ENCODE measurements at places on chromosomes 5 and 9.

DNA sequence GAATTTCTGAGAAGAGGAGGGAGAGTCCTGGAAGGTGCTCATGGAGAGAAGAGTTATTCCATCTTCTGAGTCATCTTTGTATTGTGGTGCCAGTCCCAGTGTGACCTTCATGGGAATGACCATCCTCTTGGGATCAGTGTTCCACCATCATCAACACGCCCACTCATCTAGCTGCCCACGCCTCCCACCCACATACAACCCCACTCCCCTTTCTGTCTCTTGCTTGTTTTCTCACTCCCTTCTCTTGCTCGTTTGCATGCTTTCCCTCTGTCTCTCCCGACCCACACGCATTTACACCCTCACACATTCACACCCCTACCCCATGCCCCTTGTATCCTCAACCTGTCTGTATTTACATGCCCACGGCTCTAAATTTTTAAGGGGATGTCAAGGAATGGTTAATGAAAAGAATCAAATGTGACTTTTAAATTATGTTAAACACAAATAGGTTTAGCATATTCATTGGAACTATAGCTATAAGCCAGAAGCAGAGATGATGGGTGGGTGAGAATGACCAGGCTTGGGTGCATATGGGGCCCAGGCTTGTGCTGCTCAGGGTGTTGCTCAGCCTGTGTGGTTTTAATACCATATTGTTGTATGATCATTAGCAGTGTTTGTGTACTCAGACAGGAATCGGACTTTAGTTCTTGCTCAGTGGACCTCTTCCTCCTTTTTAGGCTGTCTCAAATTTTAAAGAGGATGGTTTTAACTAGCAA, 160.4 kb downstream of the ARHGAP26 start:
- no peak for DNase-seq

DNA sequence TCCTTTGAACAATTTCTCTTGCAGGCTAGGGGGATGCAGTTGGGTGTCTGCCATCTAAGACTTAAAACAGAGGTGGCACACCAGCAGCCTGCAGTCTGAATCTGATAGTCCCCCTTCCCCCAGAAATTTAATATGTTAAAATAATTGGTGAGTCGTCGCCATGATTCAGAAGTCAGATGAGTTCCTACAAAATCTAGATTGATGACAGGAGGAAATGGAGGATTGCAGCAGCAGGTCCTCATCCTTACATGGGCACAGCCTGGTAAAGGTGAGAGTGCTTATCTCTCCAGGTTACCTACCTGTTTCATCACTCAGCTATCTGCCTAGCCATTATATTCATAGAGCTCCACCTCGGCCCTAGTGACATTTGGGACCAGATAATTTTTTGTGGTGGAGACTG, 112.3 kb downstream of the PCSK1 start:
- no peak for DNase-seq

DNA sequence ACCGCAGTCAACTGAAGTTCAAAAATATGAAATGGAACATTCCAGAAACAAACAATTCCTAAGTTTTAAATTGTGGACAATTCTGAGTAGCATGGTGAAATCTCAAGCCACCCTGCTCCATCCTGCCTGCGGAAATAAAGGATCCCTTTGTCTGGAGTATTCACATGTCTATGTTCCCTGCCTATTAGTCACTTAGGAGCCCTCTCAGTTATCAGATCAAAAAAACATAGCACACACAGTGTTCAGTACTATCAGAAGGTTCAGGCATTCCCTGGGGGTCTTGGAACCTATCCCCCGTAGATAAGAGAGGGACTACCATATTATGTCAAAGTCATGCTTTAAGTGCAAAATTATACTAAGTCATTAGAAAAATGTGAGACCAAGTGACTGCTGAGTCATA, 300.8 kb downstream of the SEMA5A start:
- DNase-seq, result no peak

DNA sequence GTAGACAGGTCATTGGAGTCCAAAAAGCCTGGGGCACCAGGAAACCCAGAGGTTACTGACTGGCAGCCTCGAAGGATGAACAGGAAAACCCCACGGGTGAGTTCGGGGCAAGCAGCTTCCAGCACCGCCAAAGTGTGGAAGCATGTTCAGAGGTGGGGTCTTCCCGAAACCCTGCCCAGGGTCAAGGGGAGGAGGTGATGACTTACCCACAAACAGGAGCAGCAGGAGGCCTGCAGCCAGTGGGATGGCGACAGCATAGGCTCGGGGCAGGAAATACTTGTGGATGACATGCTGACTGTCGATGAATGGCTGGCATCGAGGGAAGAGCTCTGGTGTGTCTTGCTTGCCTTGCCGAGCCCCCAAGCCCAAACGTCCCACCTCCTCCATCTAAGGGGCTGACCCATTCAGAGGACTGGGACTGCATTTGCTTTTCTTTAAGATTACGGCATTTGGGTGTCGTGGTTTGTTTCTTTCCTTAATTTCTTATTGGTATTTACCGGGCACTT, 1.3 kb downstream of the DPM2 start:
- no peak for DNase-seq

DNA sequence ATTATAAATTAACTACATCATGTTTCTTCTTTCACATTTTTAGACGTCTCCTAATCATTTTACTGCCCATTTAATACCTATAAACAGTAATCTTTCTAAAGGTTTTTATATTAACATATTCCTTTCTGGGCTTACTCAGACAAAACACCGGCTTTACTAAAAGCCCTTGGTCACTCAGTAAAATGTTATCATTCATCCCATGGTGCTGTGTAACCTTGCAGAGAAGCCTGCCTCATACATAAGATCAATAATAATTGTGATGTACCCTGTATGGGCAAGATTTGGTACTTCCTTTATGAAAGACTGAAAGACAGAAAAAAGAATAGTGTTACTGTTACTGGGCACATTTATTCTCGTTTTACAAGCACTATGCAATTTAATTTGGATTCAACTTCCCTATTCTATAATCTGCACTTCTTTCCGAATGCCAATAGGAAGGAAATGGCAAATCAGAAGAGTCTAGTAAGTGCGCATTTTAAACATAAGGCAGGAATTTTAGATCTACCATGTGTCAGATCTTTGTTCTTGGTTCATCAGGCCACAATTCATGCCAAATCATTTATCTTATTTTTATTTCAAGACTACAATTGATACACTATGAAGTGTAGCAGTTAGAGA, 522.2 kb downstream of the CSNK1G3 start:
- DNase-seq, result no peak

GRCh38 chr5:6827526-6828219, 114.4 kb downstream of the TENT4A start:
- no peak for DNase-seq

DNA sequence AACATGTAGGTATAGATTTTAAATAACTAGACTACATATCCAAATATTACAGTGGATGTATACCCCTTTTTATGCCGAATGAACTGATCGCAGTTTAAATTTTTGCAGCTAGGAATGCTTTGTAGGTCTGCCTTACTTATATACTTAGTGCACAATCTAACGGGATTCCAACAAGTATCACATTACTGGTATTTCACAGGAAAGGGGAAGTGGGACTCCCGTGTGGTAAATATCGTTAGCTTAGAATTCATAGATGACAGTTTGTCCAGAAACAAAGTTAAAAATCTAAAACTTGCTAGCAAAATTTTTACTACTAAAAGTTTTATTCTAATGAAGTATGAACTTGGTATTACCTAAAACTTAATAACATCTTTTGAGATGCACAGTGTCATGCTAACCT, 193.5 kb upstream of the TLX3 start:
- DNase-seq, result no peak

DNA sequence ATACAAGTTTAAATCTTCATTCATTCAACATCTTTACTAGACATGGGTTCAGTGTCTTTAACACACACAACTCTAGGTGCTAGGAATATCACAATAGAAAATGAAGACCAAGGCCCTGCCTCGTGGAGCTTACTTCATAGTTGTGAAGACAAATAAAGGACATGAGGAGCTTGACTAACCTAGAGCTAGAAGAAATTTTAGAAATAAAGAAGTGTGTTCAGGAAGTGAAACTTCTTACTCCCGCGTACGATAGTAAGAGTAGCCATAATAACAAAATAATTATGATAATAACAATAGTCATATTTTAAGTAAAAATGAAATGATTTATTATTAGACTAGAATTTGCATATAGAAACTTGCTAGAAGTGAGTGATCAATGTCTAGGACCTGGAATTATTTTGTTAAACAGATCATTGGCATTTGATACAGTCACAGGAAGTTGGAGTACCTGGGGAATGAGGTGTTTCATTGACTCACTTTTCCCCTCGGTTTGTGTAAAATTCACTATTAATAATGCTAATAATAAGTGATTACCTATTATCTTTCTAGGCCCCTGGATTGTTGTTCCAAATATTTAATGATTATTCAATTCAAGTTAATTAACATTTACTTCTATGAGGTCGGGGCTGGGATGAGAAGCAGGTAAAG, 331.3 kb downstream of the NSG2 start:
- no peak for DNase-seq

GRCh38 chr5:63768221-63768620, 194.0 kb downstream of the HTR1A start:
- DNase-seq, result no peak

- peak; percentile 91 for DNase-seq
These were observed at the start of gene FAM193B for GRCh38 chr5:177554474-177555111. Gene FAM193B, minus strand, starts transcription at chr5:177554563. Its CDS starts 105 bp downstream, at chr5:177554458.

DNA sequence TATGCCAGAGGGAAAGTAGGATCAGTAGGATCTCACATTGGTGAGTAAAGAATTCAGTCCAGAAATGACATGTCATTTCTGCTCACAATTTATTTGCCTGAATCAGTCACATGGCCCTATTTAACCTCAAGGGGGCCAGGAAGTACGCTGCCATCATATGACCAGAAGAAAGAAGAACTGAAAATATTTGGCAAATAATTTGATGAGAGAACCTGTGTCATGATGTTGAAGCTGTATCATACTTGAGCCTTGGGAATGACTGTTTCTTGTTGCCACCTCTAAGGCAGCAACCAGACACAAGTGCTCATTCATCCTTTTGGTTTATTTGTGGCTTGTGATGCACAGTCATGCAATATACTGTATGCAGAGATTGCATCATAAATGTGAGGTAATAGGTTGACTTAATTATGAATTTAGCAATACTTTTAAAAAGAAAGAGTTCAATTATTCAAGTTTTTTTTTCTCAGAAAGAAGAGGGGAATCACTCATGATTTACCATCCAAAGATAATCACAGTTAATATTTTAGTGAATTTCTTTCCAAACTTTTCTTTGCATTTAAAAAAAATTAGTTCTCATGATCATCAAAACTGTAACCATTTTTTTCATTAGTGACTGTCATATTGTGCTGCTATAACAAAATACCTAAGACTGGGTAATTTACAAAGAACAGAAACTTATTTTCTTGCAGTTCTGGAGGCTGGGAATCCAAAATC, 8.2 kb upstream of the ZFYVE16 start:
- DNase-seq, result no peak

DNA sequence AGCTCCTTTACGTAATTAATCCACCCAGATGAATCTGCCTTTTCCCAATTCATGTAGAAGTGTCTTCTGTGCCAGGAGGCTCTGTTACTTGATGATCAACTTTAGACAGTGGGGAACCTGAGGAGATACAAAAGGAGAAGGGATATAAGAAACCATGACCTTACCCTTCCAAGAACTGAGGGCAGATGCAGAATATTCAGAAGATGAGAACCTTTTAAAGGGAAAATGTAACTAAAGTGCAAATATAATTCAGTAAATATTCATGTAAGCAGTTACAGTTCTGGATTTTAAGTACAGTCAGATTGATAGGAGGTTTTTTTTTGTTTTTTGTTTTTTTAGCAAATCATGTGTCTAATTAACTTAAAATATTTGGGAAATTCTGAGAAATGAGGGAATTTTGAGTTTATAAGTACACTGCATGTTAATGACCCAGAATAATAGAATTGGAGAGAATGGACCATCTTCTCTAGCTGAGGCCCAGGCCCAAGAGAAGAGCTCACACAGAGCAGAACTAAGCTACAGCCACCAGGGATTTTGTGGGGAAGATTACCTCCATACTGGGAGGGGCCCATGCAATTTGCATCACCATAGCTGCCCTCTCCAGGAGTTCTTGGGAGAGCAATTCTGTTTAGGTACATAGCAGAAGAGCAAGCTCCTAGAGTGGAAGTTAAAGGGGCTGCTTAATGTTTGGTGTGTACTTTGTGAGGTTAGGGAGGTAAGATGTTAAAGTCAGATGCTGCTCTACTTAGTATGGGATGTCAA, 61.5 kb downstream of the SV2C start:
- DNase-seq, result no peak

- DNase-seq, result no peak
These were observed 19.3 kb upstream of the ISCA1 start for GRCh38 chr9:86301686-86302085.

GRCh38 chr9:117116084-117116483, 298.8 kb downstream of the ASTN2 start:
- no peak for DNase-seq

DNA sequence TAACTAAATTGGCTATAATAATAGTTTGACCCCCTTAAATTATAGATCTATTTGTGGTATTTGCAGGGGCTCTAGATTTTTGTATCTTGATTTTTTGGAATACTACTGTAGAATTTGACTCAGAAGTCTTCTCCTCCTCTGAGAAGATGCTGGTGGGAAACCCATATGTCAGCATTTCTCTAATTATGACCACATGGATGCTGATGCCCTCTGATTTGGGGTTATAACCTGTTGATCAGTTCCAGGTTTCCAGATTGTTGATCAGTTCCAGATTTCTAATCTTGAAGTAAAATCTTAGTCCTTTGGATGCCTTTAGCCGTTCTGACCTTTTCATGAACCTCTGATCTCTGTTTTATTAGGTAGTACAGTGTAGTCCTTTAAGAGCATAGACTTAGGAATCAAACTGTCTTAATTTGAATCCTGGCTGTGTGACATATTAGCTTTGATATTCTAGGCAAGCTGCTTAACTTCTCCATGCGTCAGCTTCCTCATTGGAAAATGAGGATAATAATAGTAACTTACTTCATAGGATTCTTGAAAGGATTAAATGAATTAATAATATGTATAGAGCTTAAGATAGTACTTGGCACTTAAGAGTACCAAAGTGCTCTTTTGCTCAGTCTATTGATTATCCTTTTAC, 8.1 kb downstream of the FSD1L start:
- no peak for DNase-seq

GRCh38 chr9:74576176-74576575, 79.0 kb downstream of the RORB start:
- no peak for DNase-seq

DNA sequence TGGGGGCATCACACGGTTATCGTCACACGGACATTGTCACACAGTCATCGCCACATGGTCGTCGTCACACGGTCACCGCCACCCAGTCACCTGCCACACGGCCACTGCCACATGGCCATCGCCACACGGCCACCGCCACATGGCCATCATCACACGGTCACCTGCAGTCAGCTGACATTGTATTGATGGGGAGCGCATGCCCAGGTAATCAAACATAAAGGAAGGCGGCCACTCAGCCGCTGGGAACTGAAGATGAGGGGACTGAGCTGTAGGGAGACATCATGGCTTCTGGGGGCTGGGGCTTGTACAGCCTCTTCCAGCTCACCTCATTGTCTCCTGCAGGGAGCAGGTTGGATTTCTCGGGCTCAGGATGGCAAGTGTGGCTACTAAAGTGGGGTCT, 49.2 kb downstream of the MRPL36 start:
- DNase-seq, result peak; percentile 37

GRCh38 chr5:132481596-132482211, 8.9 kb downstream of the IRF1 start:
- peak; percentile 34 for DNase-seq

- DNase-seq, result peak; percentile 74
These were observed 38.4 kb downstream of the EBF1 start for GRCh38 chr5:159061179-159061796.

- no peak for DNase-seq
These were observed 26.2 kb downstream of the TYRP1 start for GRCh38 chr9:12719431-12719830.

GRCh38 chr9:35932735-35933134, 23.4 kb downstream of the SPAAR start:
- DNase-seq, result no peak
